ENCODE measurements at places on chromosomes 16 and 17. TPM values are rescaled to one million over a fixed set of nuclear protein-coding genes. Genes with fewer than 3 reads are reported as not detected.

FOXF1 gene
- total RNA-seq, result 26.0 TPM

QPRT gene
- 13.8 TPM for total RNA-seq

TBX21 gene
- 2.9 TPM for total RNA-seq

ST6GALNAC2 gene
- total RNA-seq, result 24.8 TPM

USH1G gene
- 0.49 TPM for total RNA-seq

CACNG1 gene
- total RNA-seq, result not detected

KLHL10 gene
- total RNA-seq, result not detected

NACA2 gene
- total RNA-seq, result not detected

SMCR8 gene
- 11.0 TPM for total RNA-seq

PKD1 gene
- 153 TPM for total RNA-seq

TCAP gene
- total RNA-seq, result 0.49 TPM

TAT gene
- not detected for total RNA-seq

P2RX1 gene
- 4.2 TPM for total RNA-seq

NPW gene
- total RNA-seq, result not detected

TGFB1I1 gene
- total RNA-seq, result 114 TPM

ICAM2 gene
- 55.7 TPM for total RNA-seq

PRAC1 gene
- total RNA-seq, result 9.6 TPM

NTHL1 gene
- 28.5 TPM for total RNA-seq

SLC38A8 gene
- not detected for total RNA-seq

HYDIN gene
- not detected for total RNA-seq

CCL15 gene
- not detected for total RNA-seq

VMO1 gene
- total RNA-seq, result 12.5 TPM

CNEP1R1 gene
- 20.4 TPM for total RNA-seq

ATP6V0A1 gene
- total RNA-seq, result 72.4 TPM

CLEC10A gene
- total RNA-seq, result 3.7 TPM

NAA60 gene
- total RNA-seq, result 58.4 TPM

MYH13 gene
- not detected for total RNA-seq

CX3CL1 gene
- total RNA-seq, result 24.8 TPM

LITAFD gene
- total RNA-seq, result not detected

CCL3 gene
- 2.9 TPM for total RNA-seq

ANKRD40CL gene
- total RNA-seq, result not detected

NPIPA3 gene
- total RNA-seq, result not detected

ENDOV gene
- 11.8 TPM for total RNA-seq

TP53TG3 gene
- total RNA-seq, result not detected

NOL11 gene
- 35.4 TPM for total RNA-seq

ZNF263 gene
- total RNA-seq, result 29.7 TPM

KCNJ2 gene
- total RNA-seq, result 10.8 TPM

ARL5C gene
- total RNA-seq, result not detected

DPEP2 gene
- total RNA-seq, result 2.0 TPM

RRAD gene
- total RNA-seq, result 49.1 TPM

MYL4 gene
- not detected for total RNA-seq

HSF4 gene
- total RNA-seq, result 54.3 TPM

CDRT15L2 gene
- not detected for total RNA-seq

KCNH6 gene
- not detected for total RNA-seq

All from vagina (tissue), 2 donors.